H9 (cell line): ENCODE measurements at places on chromosomes 4 and X.

DNA sequence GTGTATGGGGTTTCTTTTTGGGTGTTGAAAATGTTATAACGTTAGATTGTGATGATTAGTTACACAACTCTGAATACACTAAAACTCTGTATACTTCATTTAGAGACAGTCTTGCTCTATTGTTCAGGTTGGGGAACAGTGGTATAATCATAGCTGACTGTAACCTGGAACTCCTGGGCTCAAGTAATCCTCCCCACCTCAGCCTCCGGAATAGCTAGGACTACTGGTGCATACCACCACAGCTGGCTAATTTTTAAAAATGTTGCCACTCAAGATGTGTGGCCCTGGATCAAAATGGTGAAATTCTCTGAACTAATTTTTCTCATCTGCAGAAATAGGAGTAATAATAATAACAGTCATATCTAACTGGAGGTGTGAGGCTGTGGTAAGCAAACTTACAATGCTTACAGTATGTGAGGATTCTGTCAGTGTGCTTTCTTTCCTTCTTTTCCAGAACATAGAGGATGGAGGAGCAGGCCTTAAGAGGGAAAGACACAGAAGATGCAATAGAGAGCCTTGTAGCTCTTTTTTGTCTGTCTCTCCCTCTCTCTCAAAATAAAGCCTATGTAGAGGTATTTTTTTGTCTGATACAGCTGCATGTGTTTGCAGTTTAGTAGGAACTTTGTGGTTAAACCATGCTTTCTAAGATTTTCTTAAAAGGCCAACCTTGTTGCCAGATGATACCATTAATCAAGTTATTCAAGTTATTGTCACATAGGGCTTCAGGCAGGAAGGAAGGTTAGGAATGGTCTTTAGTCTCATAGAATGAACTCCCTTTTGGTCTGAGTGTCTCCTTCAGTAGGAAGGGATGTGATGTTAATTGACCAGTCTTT lies 7.5 kb downstream of the ADD1 start:
- H3K4me1 ChIP-seq, result no peaks in the 10 kb centered on the region; the same call in 1 of the 2 replicates
- no peak overlapping the region for H3K27ac ChIP-seq

DNA sequence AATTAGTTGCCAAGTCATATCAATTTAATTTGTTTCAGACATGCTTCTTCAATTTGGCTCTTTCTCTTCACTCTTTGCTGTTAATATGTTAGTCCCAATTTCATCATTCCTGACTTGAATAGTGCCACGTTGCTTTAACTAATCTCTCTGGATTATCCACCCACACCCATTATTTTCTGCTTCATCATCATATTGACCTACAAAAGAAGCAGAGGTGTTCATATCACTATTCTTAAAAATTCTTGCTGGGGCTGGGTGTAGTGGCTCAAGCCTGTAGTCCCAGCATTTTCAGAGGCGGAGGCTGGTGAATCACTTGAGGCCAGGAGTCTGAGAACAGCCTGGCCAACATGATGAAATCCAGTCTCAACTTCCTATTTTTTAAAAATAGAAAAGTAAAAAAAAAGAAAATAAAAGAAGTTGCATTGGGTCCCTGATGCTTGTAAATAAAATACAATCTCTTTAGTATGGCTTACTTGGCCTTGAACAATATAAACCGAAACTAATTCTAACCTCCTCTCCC lies 65.7 kb upstream of the KCNIP4 start:
- no peaks in the 10 kb centered on the region for H3K27me3 ChIP-seq
- H3K36me3 ChIP-seq, result no peaks in the 10 kb centered on the region
- no peaks in the 10 kb centered on the region for H3K4me1 ChIP-seq
- H3K27ac ChIP-seq, result no peak overlapping the region
- DNase-seq, result no peak

GRCh38 chrX:152658302-152658701 lies 20.6 kb downstream of the GABRQ start:
- DNase-seq, result peak; percentile 41
- no peaks in the 10 kb centered on the region for H3K27me3 ChIP-seq
- H3K4me1 ChIP-seq, result no peaks in the 10 kb centered on the region
- H3K36me3 ChIP-seq, result peaks cover 3% of the 10 kb centered on the region

- no peak overlapping the region for H3K4me3 ChIP-seq
- H3K4me1 ChIP-seq, result no peaks in the 10 kb centered on the region
- DNase-seq, result no peak
- no peaks in the 10 kb centered on the region for H3K27me3 ChIP-seq
- H3K36me3 ChIP-seq, result peaks cover 10% of the 10 kb centered on the region
- no peak overlapping the region for H3K27ac ChIP-seq
Measured at GRCh38 chr4:33184657-33185290, 2464.6 kb downstream of the PCDH7 start.

GRCh38 chr4:6390356-6390755 lies 82.1 kb downstream of the PPP2R2C start:
- no peak overlapping the region for H3K4me3 ChIP-seq
- no peak overlapping the region for H3K27ac ChIP-seq
- H3K4me1 ChIP-seq, result no peaks in the 10 kb centered on the region
- no peaks in the 10 kb centered on the region for H3K27me3 ChIP-seq
- DNase-seq, result no peak

DNA sequence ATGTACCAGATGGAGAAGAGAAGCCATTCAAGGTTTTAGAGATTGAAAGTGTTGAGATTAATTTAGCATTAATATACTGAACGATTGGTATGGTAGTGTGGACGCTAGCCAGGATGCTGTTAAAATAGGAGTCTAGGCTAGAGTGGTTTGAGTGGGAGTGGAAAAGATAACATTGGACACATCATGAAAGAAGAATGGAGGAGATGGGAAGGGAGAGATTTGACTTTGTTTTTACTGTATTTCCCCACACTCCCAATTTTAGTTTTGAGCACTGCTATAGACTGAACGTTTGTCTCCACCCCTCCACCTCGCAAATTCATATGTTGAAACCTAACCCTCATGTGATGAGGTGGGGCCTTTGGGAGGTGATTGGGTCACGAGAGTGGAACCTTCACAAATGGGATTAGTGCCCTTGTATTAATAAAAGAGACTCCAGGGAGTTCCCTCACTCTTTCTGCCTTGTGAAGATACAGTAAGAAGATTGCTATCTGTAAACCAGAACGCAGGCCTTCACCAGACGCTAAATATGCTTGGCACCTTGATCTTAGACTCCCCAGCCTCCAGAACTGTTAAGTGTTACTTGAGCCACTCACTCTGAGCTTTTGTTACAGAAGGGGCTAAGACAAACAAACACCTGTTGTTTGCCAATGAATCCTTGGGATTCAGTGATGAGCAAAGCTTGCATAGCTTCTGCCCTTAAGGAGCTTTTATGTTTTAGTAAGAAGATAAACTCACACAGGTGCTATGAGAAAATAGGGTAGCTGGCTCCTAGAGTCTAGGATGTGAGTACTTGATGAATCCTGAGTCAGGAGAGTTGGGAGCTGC lies 25.8 kb downstream of the USP9X start:
- H3K27me3 ChIP-seq, result no peaks in the 10 kb centered on the region

DNA sequence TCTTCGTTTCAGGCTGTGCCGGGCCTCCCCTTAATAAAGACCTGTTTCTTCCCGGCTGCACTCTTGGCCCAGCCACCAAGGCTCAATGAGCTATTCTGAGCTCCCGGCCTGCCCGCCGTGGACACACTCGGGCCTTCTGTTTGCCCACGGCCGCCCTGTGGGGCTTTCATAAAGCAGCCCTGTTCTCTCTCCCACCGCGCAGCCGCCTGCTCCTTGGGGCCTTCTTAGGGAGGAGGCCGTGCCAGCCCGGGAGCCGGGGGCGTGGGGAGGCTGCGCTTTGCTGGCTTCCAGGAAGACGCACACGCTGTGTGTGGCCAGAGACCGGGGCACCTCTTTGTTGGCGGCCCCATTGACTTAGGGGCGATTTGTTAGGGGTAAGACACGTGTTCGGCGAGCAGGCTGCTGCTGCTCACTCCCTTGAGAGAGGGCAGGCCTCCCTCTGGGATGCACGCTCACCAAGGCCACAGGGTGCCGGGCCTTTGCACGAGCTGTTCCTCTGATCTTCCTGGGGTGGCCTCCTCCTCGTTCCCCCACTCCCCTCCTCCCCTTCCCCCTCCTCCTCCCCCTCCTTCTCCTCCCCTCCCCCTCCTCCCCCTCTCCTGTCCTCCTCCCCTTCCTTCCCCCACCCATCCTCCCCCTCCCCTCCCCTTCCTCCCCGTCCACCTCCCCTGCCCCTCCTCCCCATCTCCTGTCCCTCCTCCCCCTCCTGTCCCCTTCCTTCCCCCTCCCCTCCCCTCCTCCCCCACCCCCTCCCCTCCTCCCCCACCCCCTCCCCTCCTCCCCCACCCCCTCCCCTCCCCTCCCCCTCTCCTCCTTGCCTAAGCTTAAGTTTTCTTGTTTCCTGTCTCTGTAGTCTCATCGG lies 11.3 kb downstream of the BLOC1S4 start:
- H3K4me1 ChIP-seq, result 0 out of 2 replicates have a peak, but pooled peaks cover 3% of the 10 kb centered on the region
- no peaks in the 10 kb centered on the region for H3K27me3 ChIP-seq
- DNase-seq, result peak; percentile 67

DNA sequence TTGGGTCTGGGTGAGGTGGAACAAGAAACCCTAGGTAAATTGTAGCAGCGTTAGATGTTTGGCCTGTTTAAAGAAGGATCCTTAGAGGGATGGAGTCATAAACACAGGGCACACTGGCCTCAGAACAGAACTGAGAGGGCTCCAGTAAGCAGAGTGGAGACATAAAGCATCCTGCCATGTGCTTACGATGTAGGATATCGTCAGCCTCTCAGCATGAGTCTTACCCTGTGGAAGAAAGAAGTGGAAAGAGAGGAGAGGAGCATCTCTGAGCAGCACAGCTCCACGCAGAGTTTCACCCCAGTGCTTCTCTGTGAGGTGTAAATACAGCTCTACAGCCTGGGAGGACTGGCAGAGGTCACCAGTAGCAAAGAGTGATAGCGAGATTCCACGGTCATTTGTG lies 27.8 kb upstream of the SORBS2 start:
- peaks cover 17% of the 10 kb centered on the region for H3K36me3 ChIP-seq
- peak overlapping the region; percentile 100 for H3K27ac ChIP-seq
- no peak for DNase-seq
- H3K4me1 ChIP-seq, result peaks cover 26% of the 10 kb centered on the region; the same call in 1 of the 2 replicates
- no peak overlapping the region for H3K4me3 ChIP-seq
- H3K27me3 ChIP-seq, result no peaks in the 10 kb centered on the region

GRCh38 chr4:139709660-139710059 lies 44.0 kb downstream of the MGST2 start:
- H3K4me1 ChIP-seq, result no peaks in the 10 kb centered on the region
- H3K27ac ChIP-seq, result no peak overlapping the region
- peaks cover 1% of the 10 kb centered on the region; the same call in 1 of the 3 replicates for H3K36me3 ChIP-seq
- H3K27me3 ChIP-seq, result peaks cover 7% of the 10 kb centered on the region; the same call in 1 of the 2 replicates
- no peak overlapping the region for H3K4me3 ChIP-seq

- no peaks in the 10 kb centered on the region for H3K36me3 ChIP-seq
- H3K4me3 ChIP-seq, result no peak overlapping the region
- no peak for DNase-seq
- H3K4me1 ChIP-seq, result peaks cover 2% of the 10 kb centered on the region; the same call in 1 of the 2 replicates
- H3K27me3 ChIP-seq, result no peaks in the 10 kb centered on the region
Measured at GRCh38 chrX:21932292-21933002, 8.1 kb upstream of the SMS start.

DNA sequence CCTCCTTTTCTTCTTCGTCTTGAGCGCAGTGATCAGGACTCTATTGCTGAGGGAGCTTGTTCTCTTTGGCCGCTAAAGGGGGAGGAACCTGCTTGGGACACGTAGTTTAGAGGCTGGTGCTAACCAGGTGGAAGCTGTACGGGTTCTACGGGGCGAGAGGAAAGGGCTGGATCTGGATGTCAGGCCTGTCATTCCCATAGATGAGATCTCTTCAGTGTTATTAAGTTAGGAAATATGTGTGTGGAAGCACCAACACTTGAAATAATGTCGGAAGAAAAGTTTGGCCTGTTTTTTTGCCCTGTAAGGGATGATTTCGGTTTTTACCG lies 643 bp downstream of the SRP72 start:
- no peaks in the 10 kb centered on the region for H3K4me1 ChIP-seq
- peak overlapping the region; percentile 97 for H3K4me3 ChIP-seq
- H3K27ac ChIP-seq, result peak overlapping the region; percentile 1
- H3K27me3 ChIP-seq, result no peaks in the 10 kb centered on the region

GRCh38 chr4:158202481-158202880 lies 7.8 kb upstream of the TMEM144 start:
- H3K36me3 ChIP-seq, result no peaks in the 10 kb centered on the region
- H3K27ac ChIP-seq, result no peak overlapping the region
- no peaks in the 10 kb centered on the region for H3K27me3 ChIP-seq
- DNase-seq, result no peak
- no peak overlapping the region for H3K4me3 ChIP-seq

DNA sequence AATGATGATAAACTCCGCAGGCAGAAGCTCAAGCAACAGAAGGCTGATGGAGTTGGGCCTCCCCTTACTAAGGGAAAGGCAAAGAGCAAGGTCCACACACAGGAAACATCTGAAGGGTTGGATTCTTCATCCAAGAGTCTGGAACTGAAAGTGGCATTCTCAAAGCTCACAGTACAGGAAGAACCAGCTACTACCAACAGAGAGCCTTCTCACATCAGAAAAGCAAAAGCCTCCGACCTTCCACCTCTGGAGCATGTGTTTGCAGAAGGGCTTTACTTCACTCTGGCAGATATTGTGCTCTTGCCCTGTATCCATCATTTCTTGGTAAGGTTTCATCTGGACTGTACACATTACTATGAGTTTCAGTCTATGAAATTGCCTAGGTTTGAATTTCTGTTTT lies 10.6 kb downstream of the GSTCD start:
- H3K27ac ChIP-seq, result no peak overlapping the region
- H3K27me3 ChIP-seq, result no peaks in the 10 kb centered on the region
- H3K36me3 ChIP-seq, result peaks cover 37% of the 10 kb centered on the region
- H3K4me1 ChIP-seq, result no peaks in the 10 kb centered on the region
- no peak overlapping the region for H3K4me3 ChIP-seq
- DNase-seq, result no peak

- no peak overlapping the region for H3K27ac ChIP-seq
- H3K36me3 ChIP-seq, result no peaks in the 10 kb centered on the region
- no peak overlapping the region for H3K4me3 ChIP-seq
- H3K4me1 ChIP-seq, result no peaks in the 10 kb centered on the region
- no peaks in the 10 kb centered on the region for H3K27me3 ChIP-seq
Measured at GRCh38 chr4:176492646-176493302, 173.0 kb downstream of the SPCS3 start.

DNA sequence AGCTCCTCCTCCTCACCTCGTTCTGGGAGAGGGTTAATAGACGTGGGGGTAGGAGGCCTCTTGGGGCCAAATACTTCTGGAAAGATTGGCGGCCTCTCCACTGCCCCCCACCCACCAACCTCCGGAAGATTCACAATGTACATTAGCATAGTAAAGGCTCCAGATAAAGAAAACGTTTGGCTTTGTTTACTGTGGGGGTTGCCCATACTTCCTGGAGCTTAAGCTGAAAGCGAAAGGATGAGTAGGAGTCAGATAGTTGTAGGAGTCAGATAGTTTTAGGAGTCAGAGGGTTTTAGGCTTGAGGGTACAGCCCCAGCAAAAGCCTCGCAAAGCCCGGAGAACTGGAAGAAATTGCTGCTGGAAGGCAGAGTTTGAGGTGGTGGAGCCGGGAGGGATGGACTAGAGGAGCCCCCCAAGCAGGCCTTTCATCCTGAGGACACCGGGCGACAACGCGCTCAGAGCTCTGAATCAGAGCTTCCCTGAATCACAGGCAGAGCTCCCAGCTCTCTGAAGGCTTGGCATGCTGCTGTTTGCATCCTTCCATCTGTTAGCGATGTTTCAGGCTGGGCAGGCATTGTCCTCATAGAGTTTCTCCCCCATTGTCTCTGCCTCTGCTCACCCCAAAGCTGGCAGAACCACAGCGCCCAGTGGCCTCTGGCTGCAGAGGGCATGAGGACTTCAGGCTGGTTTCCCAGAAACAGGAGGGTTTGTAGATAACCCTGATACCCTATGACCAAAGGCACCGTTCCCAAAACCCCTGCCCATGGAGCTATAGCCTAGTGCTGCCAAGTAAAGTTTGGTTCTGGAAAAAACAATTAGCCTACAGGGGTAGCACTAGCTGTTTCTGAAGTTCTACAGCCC lies 280.7 kb downstream of the BCOR start:
- H3K4me1 ChIP-seq, result peaks cover 34% of the 10 kb centered on the region; the same call in 1 of the 2 replicates
- no peaks in the 10 kb centered on the region; the same call in 1 of the 2 replicates for H3K27me3 ChIP-seq
- H3K27ac ChIP-seq, result peak overlapping the region; percentile 91
- H3K36me3 ChIP-seq, result no peaks in the 10 kb centered on the region; the same call in 1 of the 2 replicates
- peak; percentile 93 for DNase-seq
